ENCODE measurements at places on chromosomes 4 and X.

GRCh38 chrX:46694549-46694948 lies 64.4 kb downstream of the SLC9A7 start:
- no peak for DNase-seq

- no peak for DNase-seq
Observed at GRCh38 chr4:170990989-170991589, 822.1 kb upstream of the GALNTL6 start.

GRCh38 chr4:118398226-118399090 lies 45.7 kb upstream of the PRSS12 start:
- DNase-seq: no peak

- DNase-seq: no peak
Observed at GRCh38 chr4:41154814-41155177, 59.5 kb downstream of the APBB2 start.

DNA sequence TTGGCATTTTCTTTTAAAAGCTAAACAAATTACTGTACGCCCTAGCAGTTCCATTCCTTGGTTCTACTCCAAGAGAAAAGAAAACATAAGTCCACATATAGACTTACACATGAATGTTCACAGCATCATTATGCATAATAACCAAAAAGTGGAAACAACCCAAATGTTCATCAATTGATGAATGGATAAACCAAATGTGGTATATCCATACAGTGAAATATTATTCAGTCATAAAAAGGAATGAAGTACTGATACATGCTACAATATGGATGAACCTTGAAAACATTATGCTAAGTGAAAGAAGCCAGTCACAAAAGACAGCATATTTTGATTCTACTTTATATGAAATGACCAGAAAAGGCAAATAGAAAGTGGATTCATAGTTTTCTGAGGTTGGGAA lies 36.5 kb downstream of the MED14 start:
- no peak for DNase-seq

GRCh38 chrX:69551421-69552009 lies 47.4 kb downstream of the NALF2 start:
- no peak for DNase-seq

DNA sequence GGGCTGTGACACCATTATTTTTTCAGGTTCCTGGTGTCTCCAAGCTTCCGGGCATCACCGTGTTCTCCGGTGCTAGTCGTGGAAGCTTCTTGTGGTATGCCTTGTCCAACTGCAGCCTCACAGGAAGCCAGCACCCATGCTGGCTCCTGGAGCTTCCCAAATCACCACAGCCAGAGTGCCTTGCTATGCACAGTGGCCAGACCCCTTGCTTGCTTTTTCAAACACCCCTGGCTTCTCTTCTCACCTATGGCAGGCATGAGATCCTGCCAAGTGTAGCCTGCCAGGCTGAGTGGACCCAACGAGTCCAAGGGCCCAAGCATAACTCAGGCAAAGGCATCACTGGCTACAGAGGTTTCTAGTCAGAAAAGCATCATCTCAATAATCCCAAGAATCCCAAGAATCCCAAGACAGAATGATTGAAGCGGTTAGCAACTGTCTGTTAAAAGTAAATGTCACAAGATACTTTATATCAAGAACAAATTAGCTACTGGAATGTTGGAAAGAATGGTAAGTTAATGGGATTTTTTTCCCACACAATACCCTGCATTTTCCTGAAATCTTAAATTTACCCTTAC lies 1522.9 kb downstream of the PCDH18 start:
- no peak for DNase-seq

- no peak for DNase-seq
Observed at GRCh38 chrX:133323431-133323830, 91.9 kb downstream of the GPC4 start.

DNA sequence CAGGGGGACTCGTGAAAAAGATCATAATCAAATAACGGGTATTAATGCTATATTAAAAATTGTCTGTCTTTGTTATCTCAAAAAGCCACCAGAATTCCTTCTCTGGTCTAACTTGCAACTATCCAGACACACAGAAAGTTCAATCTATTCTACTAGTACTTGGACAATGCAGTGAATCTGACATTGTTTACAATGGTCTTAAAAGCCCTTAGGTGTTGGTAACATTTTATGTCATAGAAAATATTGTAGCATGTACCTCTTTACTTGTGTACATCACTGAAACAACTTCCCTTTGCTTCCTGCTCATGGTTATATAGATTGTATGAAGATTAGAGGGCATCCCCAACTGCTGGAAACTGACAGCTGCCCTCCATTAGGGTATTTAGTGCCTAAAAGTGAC lies 71.1 kb upstream of the PPP3CA start:
- DNase-seq: no peak

GRCh38 chrX:29587107-29587506 lies 628.3 kb upstream of the MAGEB2 start:
- DNase-seq: no peak

DNA sequence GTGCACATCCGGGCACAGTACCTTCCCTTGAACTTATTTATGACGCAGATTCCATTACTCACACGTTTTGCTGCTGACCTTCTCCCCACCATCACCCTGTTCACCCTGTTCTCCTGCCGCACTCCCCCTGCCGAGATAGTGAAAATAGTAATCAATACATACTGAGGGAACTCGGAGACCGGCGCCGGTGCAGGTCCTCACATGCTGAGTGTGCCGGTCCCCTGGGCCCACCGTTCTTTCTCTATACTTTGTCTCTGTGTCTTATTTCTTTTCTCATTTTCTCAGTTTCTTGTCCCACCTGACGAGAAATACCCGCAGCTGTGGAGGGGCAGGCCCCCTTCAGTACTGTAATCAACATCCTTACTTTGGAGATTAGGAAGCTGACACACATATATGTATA lies 1337.1 kb upstream of the PABPC4L start:
- no peak for DNase-seq

DNA sequence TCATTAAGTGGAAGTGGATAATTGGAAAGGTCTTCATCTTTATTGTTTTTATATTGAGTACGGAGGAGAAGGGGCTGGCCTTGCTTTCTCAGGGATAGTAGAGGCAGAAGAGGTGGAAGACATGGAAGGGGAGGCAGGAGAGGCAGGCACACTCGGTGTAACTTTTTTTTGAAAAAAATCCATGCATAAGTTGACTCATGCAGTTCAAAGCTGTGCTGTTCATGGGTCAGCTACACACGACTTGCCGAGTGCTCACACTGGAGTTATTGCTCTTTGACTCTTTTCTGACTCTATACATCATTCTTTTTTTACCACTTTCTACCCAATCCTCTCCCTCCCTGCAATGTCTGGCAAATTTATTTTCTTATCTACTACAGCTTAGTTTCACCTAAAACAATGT lies 158.3 kb upstream of the AADAT start:
- no peak for DNase-seq

- DNase-seq: no peak
Observed at GRCh38 chrX:127708155-127708554, 344.0 kb downstream of the ACTRT1 start.

DNA sequence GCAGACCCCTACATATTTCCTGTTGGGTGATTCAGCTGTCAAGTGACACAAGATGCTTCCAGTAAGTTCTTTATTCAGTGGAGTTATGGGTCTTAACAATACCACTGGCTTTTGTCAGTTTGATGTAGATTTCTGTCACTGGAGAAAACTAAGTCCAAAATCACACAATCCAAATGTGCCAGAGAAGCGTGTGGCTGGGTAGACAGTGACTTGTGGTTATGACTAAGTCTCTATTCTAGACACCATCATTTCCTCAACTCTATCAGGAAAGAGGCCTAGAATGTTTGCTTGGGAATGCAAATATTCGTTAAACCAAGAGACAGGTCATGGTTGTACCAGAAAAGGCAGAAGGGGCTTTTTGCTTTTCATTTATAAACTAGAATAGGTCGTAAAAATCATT lies 54.4 kb upstream of the HS3ST1 start:
- no peak for DNase-seq

GRCh38 chr4:145307120-145307519 lies 126.7 kb upstream of the OTUD4 start:
- no peak for DNase-seq

DNA sequence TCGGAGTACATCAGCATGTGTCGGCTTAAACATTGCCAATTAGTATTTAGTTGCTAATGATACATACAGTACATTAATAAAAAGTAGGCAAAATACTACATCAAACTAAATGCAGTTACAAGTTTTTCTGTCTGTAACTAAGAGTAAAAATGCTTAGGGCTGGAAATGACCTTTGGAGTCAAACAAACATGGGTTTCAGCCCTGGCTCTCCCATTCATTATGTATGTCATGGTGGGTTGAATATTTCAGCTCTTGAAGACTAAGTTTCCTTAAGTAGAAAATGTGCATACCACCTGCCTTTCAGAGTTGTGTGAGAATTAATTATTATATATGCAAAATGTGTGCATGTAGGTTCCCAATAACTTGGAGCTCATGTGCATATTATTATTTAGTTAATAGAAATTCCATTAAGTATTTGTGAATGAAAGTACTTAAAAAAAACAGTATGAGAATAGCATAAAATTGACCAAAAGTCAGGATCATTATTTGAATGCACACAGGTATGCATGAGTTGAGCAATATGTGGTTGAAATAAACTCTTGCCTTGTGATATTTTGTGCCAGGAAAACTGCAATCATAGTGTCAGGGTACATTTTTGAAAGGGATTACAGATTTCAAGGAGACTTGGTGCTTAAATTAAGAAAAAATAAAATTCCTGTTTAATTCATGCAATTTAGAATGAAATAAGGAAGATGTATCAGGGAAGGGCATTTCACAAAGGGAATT lies 2048.7 kb downstream of the PCDH7 start:
- no peak for DNase-seq

- no peak for DNase-seq
Observed at GRCh38 chr4:157172011-157172410, 48.5 kb upstream of the GRIA2 start.

GRCh38 chrX:103439161-103439560 lies 62.8 kb downstream of the BEX3 start:
- DNase-seq: no peak

- no peak for DNase-seq
Observed at GRCh38 chr4:52996261-52997131, 134.4 kb downstream of the RASL11B start.

- no peak for DNase-seq
Observed at GRCh38 chr4:168634276-168634802, 137.5 kb downstream of the PALLD start.

GRCh38 chr4:163110442-163110841 lies 56.2 kb downstream of the NAF1 start:
- DNase-seq: no peak

DNA sequence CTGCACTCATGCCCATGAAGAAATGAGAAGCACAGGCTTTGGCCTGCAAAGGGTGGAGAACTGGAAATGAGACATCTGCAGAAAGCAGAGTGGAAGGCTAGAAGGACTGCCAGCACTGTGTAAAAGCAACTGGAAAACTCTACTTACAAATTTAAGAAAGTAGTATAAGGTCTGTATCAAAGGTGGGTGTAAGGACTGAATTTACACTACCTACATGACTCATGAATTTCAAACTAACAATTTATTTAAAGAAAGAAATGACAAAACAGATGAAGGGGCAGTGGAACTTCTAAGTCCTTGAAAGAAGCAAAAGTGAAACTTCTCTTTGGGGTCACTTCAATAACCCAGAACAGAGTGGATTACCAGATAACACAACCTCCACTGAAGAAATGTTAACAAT lies 71.2 kb downstream of the SLC10A7 start:
- no peak for DNase-seq

DNA sequence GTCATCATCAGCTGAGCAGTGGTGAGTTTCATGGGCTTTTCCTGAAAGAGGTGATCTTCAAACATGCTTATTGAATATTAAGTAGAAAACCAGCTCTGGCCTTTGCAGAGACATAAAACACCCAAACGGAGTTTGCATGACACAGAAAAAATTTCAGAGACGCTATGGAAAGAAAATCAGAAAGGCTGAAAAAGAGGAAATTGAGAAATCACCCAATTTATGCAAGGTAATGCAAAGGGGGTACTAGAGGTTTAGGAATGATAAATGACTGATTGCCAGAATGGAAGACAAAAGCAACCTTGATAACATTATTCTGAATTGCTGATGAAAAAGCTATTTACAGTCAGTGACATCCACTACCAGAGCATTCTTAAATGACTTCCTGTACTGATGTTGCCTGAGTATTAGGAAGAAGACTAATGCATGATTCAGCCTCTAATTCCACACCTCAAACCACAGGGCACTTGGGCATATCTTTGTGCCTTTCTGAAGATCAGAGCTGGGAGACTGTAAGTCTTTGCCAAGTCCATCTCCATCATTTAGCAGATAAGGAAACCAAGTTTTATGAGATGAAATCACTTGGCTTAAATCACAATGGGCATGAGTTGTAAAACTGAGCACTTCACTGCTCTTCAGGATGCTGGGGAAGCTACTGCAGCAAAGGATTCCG lies 565.7 kb downstream of the PPARGC1A start:
- no peak for DNase-seq

DNA sequence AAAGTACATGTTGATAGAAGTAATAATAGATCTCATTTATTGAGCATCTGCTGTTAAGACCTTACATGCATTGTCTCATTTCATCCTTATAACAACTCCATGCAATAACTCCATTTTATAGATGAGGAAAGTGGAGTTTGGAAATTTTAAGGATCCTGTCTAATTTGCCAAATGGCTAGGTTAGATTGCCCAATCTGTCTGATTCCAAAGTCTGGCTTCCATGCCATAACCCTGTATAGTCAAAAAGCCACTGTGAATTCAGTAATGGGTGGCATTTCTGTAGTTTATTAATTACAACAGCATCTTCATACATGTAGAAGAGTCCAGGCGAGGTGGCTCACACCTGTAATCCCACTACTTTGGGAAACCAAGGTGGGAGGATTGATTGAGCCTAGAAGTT lies 8.8 kb upstream of the ELOVL6 start:
- DNase-seq: no peak

DNA sequence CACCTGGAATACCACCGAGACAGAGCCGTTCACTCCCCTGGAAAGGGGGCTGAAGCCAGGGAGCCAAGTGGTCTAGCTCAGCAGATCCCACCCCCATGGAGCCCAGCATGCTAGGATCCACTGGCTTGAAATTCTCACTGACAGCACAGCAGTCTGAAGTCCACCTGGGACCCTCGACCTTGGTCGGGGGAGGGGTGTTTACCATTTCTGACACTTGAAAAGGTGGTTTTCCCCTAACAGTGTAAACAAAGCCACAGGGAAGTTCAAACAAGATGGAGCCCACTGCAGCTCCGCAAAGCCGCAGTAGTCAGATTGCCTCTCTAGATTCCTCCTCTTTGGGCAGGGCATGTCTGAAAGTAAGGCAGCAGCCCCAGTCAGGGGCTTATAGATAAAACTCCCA lies 243.2 kb downstream of the RASL11B start:
- DNase-seq: no peak

GRCh38 chr4:98411731-98412130 lies 150.5 kb downstream of the RAP1GDS1 start:
- DNase-seq: no peak

DNA sequence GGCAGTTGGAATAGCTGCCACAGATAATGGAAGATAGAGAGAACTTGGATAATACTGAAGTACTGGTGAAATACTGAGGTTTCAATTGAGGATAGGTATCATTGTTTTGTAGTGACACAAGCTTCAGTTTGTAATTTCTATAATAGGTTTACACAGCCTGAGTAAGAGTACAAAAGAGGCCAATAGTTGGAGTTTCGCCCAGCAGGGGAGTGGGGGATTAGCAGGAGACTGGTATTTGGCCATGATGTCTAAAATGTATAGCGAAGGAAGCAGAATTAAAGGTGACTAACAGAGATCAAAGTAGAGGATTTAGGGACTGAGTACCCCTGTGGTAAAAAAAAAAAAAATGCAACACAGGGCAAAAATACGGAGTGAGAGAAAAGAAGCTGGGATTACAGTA lies 129.5 kb downstream of the KCTD8 start:
- DNase-seq: no peak

GRCh38 chrX:9211269-9211668 lies 177.3 kb upstream of the FAM9B start:
- DNase-seq: no peak

Data from NCI-H2107 (cell line).